H54 (cell line): ENCODE measurements at places on chromosomes 3 and 15.

DNA sequence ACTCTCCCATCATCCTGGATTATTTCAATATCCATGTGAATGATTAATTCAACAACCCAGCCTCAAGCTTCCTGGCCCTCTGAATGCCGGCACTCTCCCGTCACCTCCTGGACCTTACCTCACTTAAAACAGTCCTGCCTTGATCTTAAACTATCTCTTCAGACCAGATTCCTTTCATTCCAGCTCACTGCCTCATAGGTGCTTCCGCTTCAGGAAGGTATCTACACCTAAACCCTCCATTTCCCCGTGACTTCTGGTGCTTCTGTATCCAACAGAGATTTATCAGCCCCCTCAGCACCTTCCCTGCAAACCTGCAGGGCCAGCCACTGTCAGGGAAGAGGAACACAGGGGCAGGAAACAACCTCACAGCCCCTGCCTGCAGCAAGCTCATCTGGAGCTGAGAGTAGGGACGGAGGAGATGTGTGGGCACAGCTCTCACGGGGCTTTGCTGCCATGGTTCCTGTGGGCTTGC lies 98.9 kb upstream of the TJP1 start:
- no peak for DNase-seq

- DNase-seq = no peak
Measured at GRCh38 chr3:67415511-67415910, 238.9 kb downstream of the SUCLG2 start.

DNA sequence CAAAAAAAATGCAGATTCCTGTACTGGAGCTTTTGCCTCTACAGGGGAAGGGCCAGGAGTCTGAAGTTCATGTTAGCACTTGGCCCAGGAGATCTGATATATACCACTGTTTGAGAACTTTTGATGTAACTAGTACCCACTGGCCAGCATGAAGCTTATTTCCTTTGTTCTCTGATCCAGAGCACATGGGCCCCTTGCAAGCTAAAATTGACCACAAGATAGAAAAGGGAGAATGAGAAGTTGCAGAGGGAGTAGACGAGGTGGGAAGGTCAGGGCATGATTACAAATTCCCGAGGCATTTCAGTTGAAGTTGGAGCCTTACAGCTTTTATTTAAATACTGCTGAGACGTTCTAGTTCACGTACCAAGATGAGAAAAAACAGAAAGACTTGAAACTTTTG lies 28.2 kb downstream of the TGM4 start:
- DNase-seq = no peak

DNA sequence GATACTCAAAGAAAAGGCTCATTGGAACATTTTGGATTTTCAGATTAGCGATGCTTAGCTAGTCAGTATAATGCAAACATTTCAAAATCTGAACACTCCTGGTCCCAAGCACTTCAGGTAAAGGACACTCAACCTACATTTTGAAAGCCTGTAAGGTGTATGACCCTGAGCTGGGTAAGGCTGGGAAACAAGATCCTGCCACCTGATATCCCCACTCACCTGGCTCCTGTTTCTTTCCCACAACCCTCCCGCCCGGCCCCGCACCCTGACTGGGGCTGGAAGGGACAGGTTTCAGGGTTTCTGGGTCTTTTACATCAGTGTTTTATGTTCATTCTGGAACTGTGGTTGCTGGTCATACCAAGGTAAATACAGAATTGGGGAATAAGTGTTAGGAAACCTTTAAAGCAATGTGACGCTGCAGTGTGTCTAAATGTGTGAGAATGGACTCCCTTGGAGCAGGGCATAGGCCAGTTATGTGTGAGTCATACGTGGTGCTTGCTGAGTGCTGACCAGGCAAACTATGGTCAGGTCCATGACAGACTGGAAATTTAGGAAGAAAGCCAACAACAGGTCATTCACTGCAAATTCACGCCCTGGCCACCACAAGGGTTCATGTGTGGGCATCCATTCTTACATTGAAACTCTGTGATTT lies 22.9 kb downstream of the CTXND1 start:
- peak; percentile 42 for DNase-seq

DNA sequence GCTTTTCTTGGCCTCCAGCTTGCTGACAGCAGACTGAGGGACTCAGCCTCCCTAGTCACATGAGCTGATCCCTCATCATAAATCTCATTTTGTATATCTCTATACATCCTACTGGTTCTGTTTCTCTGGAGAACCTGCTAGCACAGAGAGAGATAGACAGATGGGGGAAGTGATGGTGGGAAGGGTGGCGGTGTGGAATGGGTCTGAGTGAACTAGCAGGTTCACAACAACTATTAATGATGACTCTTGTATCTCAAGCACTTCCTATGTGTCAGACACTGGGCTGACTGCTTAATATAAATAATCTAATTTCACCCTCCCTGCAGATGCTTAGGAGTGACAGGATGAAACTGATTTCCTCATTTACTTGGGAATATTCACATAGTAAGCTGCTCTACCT lies 106.9 kb upstream of the TLE3 start:
- DNase-seq = no peak

DNA sequence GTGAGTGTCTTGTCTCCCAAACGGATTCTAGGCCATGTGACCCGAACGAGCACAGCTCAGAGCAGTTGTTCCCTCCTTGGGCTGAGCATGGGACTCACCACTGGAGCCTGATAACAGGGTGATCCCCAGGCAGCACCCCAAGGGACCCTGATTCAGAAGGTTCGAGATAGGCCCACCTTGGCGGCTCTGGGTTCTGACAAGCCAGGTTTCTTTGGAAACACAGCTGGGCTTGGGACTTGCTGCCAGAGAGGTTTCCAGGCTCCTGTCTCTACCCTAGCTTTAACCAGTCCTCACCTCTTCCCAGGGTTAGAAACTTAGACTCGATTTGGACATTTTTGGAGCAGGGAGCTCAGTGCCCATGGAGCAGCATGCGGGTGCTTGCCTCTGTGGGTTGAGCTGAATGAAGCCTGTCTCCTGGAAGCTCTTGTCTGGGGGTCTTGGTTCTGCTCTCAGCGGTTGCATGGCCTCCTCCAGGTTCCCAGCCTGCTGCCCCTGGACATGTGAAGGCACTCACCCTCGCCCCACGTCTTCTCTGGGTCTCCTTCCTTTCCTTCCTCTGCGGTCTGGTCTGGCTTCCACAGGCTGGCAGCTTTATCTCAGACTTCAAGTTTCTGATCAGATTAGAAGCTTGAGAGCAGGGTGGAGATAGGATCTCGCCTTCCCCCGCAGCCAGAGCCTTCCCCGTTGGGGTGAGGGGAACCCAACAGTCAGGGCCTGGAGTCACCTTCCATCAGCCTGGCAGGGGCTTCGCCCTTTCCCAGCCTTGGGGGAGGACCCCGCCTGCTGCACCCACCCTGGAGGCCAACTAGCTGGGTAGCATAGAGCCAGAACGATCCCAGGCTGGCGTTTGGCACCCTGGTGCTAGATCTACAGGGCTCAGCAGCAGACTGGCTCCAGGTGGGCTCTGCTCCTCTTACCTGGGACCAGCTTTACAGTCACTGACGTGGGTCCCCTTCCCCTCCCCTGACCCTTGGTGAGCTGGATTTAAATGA lies 21.0 kb downstream of the PAQR5 start:
- no peak for DNase-seq

DNA sequence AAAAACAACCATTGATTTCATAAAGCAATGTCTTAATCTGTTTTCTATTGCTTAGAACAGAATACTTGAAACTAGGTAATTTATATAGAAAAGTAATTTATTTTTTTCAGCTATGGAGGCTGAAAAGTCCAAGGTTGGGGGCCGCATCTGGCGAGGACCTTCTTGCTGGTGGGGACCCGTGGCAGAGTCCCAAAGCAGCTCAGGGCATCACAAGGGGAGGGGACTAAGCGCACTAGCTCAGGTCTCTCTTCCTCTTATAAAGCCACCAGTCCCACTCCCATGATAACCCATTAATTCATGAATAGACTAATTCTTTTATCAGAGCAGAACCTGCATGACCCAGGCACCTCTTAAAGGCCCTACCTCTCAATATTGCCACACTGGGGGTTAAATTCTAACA lies 87.2 kb upstream of the KLF13 start:
- no peak for DNase-seq

DNA sequence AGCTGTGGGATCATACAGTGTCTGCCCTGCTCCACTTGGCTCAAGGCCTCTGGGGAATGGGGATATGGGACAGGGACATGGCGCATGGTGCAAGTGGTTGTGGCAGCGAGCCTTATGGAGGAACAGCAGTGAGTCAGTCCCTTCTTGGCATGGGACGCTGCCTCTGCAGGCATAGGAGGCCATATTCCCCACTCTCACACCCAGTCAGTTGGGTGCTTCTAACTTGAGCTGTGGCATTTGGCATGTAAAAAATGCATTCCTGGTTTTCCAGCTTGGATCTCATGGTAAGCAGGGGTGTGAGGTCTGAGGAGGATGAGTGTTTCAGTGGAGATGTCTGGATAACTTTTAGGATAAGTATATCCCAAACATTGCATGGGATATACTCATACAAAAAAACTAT lies 31.6 kb upstream of the UBE2Q2 start:
- DNase-seq = no peak

DNA sequence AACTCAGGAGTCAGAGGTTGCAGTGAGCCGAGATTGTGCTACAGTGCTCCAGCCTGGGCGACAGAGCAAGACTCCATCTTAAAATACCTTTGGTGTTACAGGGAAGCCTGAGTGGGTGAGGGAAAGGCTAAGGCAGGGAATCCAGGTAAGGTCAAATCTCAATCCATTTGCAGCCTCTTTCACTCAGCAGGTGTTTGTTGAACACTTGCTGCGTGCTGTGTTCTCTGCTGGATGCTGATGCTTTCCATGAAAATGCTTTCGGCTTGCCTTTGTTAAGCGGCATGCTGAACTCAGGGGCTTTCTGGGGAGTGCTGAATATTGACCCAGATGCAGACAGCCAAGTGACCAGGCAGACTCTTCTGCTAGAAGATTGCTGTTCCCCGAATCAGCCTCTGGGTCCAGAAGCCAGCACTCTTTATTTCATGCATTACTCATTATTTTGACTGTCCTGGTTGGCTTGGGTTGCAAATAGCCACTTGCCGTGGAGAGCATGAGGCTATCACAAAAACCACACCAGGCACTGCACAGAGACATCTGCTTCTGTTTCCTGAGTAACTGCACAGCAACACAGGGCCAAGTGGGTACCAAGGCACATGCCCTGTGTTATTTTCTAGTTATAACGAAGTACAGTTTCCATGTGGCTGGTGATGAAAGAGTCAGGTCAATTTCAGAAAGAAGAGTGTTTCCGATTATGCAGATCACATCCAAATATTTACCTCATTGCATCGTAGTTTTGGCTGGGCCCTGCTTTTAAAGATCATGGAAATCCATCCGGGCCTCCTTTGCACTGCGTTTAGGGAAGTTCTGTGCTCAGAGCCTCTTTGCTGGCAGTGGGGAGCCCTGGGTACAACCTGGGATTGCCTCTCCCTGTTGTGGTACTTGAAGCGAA lies 88.6 kb downstream of the THSD4 start:
- no peak for DNase-seq

- DNase-seq = no peak
Measured at GRCh38 chr3:99549957-99550603, 88.3 kb upstream of the COL8A1 start.

GRCh38 chr15:38690719-38691332 lies 126.2 kb upstream of the RASGRP1 start:
- DNase-seq = no peak

- no peak for DNase-seq
Measured at GRCh38 chr3:77298417-77298816, 258.5 kb downstream of the ROBO2 start.

GRCh38 chr3:105375750-105376511 lies 9.2 kb downstream of the ALCAM start:
- no peak for DNase-seq

DNA sequence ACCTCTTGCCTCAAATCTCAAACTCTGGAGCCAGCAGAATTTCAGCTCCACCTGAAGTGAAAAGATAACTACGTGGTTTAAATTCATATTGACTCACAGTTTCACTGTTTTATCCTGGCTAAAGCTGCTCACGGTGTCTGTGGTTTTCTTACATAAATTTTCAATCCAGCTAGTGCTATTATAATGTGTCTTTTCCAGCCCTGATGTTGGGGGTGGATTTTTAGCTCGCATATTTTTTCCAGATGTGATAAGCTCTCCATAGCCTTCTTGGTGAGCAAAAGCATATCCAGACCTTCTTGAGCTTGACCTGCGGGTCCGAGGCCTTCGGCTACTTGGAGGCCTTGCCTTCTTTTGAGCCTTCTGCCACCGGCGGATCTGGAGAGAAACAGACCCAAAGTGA lies 239.3 kb downstream of the DTWD1 start:
- DNase-seq = no peak

- no peak for DNase-seq
Measured at GRCh38 chr3:150602426-150603152, 532 bp upstream of the SELENOT start.

- DNase-seq = no peak
Measured at GRCh38 chr3:149879872-149880271, 66.9 kb downstream of the RNF13 start.

GRCh38 chr3:44235604-44236484 lies 5.8 kb upstream of the TOPAZ1 start:
- DNase-seq = peak; percentile 52

DNA sequence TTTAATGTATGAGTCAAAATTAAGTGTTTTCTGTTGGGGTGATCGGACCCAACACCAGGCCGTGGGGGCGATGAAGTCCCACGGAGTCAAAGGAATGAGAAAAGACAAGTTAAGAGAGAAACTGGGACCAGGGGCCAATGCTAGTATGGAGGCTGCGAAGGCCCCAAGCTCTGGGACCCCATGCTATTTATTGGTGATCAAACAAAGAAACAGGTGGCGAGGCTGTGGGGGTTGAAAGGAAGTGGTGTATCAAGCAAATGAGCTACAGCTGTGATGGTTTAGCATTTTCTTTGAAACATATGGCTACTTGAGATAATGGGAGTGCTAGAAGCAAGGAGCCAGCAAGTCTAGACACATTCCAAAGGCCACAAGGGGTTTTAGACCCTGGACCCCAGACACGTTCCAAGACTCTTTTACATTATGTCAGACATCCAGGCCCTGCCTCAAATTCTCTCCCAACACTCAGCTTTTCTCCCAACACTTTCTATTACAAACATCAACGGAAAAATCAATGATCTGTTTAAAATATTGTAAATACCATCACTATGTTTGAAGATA lies 56.0 kb upstream of the SNRPN start:
- no peak for DNase-seq

DNA sequence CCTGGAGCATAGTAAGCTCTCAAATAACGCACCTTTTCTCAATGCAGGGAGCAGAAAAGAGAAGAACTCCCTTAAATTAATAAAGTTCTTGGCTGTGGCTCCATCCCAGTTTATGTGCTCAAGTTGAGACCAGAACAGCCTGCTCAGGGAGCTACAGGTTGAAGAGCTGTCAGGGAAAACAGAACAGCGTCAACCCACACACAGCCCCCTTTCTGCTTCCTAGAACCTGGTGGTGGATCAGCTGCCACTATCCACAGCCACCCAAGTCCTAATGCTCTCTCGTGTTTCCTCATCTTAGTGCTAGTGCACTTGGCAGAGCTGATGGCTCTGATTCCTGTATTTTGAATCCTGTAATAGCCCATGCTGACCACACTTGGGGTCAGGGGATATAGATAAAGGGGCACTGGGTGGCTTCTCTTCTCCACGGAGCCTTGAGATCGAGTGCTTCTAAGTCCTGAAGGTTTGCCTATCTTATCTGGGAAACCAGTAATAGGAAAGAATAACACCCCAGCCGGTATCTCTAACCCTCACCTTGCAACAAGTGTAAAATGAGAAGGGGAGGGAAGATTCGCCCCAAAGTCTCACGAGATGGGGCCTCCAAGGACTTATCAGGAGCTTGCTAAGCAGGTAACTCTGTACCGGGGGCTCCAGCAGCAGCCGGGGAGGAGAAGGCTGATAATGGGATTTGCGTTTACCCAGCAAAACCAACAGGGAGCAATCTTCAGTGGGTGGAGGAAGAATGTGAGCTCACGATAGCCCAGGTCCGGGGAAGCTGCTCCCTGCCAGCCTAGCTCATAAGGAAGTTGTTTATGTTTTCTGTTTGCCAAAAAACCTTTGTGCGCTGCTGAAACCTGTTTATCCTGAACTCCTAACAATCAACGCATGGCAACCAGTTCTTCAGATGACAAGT lies 136.2 kb upstream of the ICE2 start:
- DNase-seq = no peak
